Hematopoietic multipotent progenitor cell treated with erythropoietin and hydrocortisone succinate and interleukin-3 and kit ligand, for 17 days (in vitro differentiated cells): ENCODE measurements at places on chromosomes 4 and X.
A peak's percentile ranks its signal among the peaks of the same experiment; 100 is the strongest.

GRCh38 chrX:107676559-107677378 is 48.5 kb downstream of the PRPS1 start:
- DNase-seq: peak; percentile 48

GRCh38 chr4:87781569-87781968 is 17.8 kb upstream of the IBSP start:
- DNase-seq: no peak

GRCh38 chr4:101417046-101417445 is 69.7 kb upstream of the PPP3CA start:
- no peak for DNase-seq

DNA sequence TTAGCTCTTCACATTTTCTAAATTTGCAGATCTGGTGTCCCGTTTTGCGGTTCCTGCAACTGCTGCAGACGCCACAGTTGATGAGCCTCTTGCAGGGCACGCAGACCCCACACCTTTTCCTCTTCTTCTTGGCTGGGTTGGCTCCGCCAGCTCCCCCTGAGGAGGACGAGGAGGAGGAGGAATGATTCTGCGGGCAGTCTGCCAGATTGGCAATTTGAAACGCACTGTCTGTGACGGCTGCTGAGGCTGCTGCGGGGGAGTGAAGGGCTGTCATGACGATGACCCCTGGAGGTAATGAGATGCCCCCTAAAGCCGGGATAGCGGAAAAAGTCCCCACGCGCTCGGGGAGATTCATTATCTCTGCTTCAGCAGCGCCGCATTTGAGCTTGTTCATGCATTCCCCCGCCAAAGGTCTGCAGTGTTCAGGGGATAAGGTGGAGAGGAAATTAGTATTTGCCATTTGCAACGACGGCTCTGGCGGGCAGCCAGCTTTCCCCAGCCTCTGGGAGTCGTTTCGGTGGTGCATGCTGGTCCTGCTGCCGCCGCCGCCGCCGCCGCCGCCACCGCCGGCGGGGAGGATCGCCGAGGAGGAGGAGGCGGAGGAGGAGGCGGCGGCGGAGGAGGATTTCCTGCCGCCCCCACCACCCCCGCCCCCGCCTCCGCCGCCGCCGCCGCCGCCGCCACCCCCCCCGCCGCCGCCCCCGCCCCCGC is 3.8 kb downstream of the CXXC4 start:
- DNase-seq: no peak
